SJSA1 (cell line): ENCODE measurements at places on chromosomes 16 and 17. TPM values are rescaled to one million over a fixed set of nuclear protein-coding genes. Genes with fewer than 3 reads are reported as not detected.

NT5C gene
- total RNA-seq, result 130 and 136 TPM in 2 replicates

SHMT1 gene
- 20.4 and 23.0 TPM in 2 replicates for total RNA-seq

INCA1 gene
- 1.1 and 2.7 TPM in 2 replicates for total RNA-seq

GRCh38 chr16:67860589-67861398, 12.1 kb upstream of the EDC4 start:
- DNase-seq, result no peak
